ENCODE measurements at places on chromosomes 16 and 17.

DNA sequence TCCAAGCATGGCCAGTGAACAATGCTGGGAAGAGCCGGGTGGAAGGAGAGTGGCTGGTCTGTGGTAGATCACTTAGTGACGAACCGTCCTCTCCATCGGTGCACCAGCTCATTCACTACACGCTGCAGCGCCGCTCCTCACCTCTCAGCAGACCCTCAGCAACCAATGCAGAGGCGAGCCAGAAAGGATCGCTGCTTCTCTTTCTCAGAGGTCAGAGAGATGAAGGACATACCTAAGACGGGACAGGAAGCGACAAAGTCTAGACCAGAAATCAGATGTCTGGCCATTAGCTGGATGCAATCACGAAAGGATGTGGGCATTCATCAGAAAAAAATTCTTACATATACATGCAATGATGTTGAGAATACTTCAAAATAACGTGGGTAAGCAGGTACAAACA, 26.9 kb downstream of the NSMCE1 start:
- no peak overlapping the region for H3K4me3 ChIP-seq
- peak; percentile 29 for DNase-seq
- no peaks in the 10 kb centered on the region for H3K36me3 ChIP-seq
- H3K27me3 ChIP-seq: no peaks in the 10 kb centered on the region

DNA sequence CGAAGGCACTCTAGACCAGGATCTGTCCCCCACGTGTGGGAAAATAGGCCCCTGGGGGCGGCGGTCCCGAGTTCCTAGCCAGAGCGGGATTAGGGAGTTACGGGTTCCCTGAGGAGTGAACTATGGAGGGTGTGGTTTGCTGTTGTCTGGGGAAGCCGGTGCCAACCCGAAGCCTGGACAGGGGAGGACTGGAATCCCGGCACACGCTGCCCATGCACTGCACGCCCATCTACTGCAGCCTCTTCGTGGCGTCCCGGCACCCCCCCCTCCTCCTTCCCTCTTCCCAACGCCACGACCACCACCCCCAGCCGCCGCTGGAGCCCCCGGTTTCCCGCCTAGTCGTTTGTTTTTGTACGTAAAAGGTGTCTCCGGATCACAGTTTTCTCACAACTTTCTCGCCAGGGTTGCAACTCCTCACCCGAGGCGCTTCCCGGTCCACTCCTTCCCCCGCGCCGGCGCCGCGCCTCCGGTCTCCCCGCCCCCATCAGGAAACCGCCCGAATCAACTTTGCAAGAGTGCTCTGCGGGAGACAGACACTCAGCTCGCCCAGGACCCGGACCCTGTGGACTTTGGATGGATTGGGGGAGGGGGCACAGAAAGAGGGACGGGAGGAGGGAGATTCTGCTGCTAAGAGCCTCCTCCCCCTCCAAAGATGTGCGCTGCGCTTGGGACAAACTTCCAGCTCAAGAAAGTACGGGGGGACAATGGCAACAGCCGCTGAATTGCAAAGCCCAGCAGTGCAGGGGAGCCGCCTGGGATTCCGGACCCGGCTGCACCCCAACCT, 1.4 kb upstream of the LHX1 start:
- peaks cover 98% of the 10 kb centered on the region for H3K27me3 ChIP-seq
- H3K4me1 ChIP-seq: peaks cover 6% of the 10 kb centered on the region

DNA sequence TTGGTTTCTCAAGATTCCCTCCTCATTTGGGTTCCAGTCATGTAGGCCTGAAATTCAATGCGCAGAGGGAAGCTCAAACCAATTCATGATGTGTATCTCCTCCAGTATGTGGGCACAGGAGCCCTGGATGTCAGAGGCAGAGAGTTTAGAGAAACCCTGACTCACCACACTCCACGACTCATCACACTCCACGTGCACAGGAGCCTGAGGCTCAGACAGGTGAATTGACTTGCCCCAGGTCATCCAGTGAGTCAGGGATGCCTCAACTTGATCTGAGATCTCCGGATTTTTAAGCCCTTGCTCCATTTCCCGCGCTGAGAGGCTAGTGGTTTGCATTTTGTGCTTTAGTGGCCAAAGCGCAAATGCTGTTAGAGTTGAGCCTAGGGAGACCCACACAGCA, 183.9 kb downstream of the HAPSTR1 start:
- H3K4me3 ChIP-seq: no peak overlapping the region
- H3K4me1 ChIP-seq: no peaks in the 10 kb centered on the region
- no peaks in the 10 kb centered on the region for H3K27me3 ChIP-seq
- H3K27ac ChIP-seq: no peak overlapping the region
- no peaks in the 10 kb centered on the region for H3K36me3 ChIP-seq

- peak overlapping the region; percentile 91 for H3K27ac ChIP-seq
- no peaks in the 10 kb centered on the region for H3K27me3 ChIP-seq
- peak; percentile 89 for DNase-seq
- peaks cover 67% of the 10 kb centered on the region for H3K4me1 ChIP-seq
Observed at GRCh38 chr17:77427391-77427991, 286.7 kb downstream of the SEC14L1 start.

GRCh38 chr17:32265192-32265923, at the start of gene RHBDL3:
Gene RHBDL3, plus strand, starts transcription at chr17:32265832. Its CDS starts 358 bp downstream, at chr17:32266190.
- H3K27me3 ChIP-seq: peaks cover 83% of the 10 kb centered on the region
- peak within 1 kb of the TSS; percentile 26 for H3K4me3 ChIP-seq
- H3K4me1 ChIP-seq: no peaks in the 10 kb centered on the region
- no peak within 1 kb of the TSS for H3K27ac ChIP-seq

GRCh38 chr17:15978606-15979005, 20.9 kb downstream of the ZSWIM7 start:
- peaks cover 16% of the 10 kb centered on the region for H3K36me3 ChIP-seq
- H3K27ac ChIP-seq: no peak overlapping the region
- peaks cover 2% of the 10 kb centered on the region for H3K4me1 ChIP-seq
- no peak for DNase-seq

DNA sequence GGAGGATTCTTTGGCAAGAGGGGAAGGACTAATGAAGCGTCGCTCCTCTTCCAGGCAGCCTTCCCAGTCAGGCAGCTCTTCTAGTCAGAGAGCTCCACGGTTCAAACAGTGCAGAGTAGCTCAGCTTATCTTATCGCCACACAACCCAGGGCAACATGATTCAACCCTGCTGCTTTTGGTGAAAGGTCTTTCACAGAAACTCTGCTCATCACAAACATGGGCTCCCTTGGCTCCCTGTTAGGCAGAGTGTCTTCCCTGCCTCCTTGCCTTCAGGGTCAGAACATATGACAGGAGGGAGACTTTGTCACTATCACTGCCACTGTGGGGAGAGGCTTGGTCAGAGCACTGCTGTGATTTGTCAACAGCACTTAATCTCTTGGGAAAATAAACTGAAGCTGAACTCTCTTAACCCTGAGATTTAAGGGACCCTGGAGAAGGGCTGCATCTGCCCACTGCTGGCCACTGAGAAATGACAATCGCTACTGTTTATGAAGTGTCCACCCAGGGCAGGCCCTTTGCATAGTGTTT, 6.9 kb upstream of the SLC13A2 start:
- peaks cover 43% of the 10 kb centered on the region for H3K27me3 ChIP-seq
- no peak overlapping the region for H3K4me3 ChIP-seq
- no peak overlapping the region for H3K27ac ChIP-seq
- DNase-seq: no peak
- no peaks in the 10 kb centered on the region for H3K36me3 ChIP-seq

Measured in IMR-90 (cell line).